ENCODE measurements at places on chromosomes 11 and 22.

DNA sequence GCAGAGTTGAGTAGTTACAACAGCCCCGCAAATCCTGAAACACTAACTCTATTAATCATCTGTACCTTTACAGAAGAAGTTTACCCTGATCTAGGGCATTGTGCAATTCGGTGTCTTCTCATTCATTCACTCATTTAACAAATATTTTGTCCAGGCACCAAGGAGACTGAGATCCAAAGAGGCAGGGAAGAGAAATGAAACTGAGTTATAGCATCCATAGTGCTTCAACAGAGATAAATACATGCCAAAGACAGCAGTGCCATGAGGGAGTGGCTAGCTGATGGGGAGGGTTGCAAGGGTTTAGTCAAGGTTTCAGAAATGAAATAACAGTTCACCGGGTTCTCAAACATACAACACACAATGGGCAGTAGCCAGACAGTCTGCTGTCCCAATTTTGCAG lies 40.2 kb upstream of the MTNR1B start:
- DNase-seq, result no peak

GRCh38 chr11:19472679-19473078 lies 231.9 kb upstream of the E2F8 start:
- DNase-seq, result no peak

DNA sequence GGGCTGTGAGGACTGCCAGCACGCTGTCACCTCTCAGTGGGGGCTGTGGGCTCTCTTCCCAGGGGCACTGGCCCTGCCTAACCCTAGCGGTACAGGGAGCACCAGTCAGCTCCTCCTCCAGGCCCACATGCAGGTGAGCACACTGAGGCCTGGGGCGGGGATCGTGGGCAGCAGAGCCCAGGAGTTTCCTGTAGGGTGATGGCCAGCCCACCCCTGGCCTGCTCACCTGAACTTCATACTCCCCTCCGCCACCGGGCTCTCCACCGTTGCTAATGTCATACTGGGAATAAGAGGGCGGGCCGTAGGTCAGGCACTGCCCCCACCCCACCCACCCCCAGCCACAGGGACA lies 10.0 kb upstream of the TREH start:
- DNase-seq, result no peak

DNA sequence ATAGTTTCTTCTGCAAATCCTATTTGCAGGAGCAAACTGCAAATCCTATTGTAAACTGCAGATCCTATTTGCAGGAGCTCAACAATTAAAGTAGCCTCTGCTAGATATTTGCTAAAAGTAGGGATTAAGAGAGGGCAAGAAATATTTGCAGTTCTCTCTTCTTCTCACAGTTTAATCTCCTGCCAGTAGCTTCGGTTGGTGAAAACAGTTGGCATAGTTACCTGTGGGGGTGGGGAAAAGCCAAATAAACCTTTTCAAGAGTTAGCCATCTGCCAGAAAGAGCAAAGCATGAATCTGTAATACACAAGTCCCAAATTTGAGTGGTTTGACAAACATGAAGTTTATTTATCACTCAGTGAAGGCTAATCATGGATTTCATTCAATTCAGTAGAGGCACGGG lies 942.5 kb downstream of the JRKL start:
- DNase-seq, result no peak

DNA sequence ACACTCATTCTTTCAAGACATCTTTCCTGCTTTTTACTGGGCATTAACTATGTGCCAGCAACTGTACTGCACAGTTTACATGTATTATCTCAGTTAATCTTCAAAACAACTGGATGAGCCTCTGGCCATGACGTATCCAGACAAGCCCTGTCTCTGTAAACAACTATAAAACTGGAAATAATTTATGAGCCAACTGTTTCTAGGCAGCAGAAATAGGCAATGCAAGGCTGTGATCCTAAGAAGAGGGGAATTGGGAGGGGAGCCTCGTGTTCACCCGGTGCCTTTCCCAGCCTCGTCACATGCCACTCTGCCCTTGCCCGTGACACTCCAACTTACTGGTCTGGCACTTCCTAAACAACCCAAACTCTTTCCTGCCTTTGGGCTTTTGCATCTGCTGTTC lies 82.8 kb downstream of the FBXO7 start:
- DNase-seq, result no peak

GRCh38 chr22:20486229-20486628 lies 9.4 kb downstream of the KLHL22 start:
- DNase-seq, result no peak

DNA sequence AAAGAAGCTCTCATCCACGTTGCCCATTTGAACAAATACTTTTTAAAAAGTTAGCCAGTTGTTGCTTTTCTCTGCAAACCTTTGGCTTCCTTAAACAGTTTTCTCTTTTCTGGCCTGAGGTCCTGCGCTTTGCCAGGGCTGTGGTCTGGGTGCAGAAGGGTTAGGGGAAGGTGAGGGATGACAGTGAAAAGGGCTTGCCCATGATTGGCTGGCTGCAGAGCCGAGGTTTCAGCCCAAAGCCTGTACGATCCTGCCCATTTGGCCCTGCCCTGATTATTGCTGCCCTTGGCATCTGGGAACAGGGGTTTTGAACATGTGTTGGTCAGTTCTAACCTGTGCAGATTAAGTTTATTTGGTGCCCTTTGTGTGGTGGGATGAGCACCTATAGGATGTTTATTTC lies 1.5 kb downstream of the INCENP start:
- no peak for DNase-seq

DNA sequence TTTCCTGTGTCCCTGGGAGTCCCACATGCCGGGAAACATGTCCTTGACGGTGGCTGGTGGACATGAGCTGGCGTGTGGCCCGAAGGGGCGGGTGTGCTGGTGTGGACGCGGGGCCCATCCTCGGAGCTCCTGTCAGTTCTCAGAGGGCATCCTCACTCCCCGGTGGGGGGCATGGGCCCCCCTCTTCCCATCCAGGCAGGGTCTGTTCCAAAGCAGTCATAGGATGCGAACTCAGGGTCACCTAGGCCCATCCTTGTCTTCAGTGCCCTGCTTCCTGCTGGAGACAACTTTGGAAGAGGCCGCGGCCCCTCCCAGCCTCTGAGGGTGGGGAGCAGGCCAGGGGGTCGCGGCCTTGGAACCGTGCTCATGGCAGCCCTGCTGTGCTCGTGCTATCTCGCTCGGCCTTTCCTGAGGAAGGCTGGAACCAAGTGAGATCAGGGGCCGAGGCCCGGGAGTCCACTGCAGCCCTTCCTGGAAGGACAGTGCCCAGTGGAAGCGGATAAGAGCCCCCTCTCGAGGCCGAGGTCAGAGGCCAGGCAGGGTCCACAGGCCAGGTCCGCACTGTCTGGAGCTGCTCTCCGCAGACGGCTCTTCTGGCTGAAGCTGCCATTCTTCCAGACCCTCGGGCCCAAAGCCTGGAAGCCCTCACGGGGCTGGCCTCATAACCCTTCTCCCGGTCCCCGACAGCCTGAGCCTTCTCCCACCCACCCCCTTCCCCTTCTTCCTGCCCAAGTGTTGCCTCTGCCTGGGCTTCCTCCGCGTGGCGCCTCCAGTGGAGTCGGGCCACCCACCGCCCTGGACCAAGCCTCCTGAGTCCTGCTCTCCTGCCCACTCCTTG lies 8.7 kb downstream of the GRK2 start:
- DNase-seq, result no peak

- peak; percentile 20 for DNase-seq
These were observed 29.0 kb upstream of the API5 start for GRCh38 chr11:43282607-43283440.

DNA sequence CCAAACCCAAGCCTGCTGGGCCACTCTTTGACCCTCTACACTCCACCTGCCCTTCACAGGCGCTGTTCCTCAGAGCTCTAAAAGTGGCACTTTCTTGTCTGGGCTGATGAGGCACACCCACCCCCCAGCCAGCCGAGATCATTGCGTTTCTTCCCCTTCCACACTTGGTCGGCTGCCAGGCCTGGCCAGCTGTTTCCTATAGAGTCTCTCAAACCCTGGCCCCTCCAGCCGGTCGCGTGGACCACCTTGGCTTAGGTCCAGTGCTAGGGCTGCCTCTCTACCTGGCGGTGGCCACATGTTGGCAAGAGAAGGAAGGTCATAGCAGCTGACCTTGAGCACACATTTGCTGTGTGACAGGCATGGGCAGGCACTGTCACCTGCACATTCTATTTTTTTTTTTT lies 60.6 kb downstream of the PPP6R2 start:
- no peak for DNase-seq

DNA sequence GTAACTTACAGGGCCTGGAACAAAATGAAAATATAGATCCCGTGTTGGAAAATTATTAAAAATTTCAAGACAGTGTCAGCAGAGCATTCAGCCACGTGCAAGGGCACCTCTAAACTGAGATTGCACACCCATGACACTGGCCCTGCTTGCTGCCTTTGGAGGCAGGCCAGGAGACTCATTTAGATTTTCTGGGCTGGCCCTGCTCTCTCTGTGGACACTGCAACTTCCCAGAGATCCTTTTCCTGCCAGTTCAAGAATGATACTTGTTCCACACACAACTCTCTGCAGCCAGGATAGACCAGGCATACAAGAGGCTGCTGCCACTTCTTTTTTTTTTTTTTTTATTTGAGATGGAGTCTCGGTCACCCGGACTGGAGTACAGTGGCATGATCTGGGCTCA lies 56.7 kb upstream of the PTPRJ start:
- DNase-seq, result no peak

DNA sequence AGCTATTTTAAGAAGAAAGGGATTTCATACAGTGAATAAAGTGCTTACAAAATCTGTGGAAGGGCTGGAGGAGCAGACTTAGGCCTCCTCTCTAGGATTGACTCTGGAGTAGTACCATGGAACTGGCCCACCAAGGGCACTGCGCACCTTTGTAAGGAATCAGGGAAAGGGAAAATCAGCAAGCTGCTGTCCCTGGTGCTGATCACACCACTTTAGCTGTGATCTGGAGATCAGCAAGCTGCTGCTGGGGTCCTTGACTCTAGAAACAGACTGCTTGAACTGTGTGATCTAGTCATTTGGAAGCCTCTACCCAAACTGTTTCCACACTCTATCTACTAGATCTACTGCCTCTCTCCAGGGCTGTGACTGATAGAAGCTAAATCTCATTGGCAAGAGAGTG lies 18.4 kb upstream of the TECTA start:
- DNase-seq, result no peak

- no peak for DNase-seq
These were observed 213.8 kb downstream of the DSCAML1 start for GRCh38 chr11:117583063-117583801.

DNA sequence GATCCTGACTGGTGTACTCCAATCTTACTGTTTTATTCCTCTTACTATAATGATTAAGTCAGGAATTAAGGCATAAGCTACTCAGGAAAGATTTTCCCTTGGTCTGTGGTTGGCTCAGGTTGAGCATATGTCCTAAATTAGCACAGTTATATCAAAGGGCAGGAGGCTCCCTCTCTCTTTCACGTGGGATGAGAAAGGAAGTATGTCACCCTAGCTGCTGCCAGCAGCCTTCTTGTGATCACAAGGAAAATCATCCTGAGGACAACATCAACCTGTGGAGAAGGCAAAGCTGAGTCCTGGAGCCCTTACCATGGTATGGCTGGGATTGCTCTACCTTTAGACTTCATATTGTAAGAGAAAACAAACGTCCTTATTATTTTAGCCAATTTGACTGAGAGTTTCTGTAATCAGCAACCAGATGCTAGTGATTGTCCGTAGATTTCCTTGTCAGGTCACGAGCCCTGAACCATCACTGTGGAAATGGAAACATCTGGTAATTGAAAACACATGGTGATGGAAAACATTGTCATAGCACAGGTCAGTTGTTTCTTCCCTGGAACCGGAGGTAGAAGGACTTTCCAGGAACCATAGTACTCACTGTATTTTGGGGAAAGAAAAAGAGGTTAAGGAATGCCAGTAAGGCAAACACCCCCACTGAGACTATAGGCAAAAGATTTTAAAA lies 40.6 kb upstream of the DEUP1 start:
- no peak for DNase-seq

- no peak for DNase-seq
These were observed 79.3 kb downstream of the MICAL2 start for GRCh38 chr11:12189543-12190235.

GRCh38 chr22:44147821-44148574 lies 32.7 kb upstream of the PARVG start:
- peak; percentile 33 for DNase-seq

GRCh38 chr11:72230764-72231365 lies 6.3 kb downstream of the INPPL1 start:
- no peak for DNase-seq

- DNase-seq, result no peak
These were observed 14.1 kb downstream of the TMEM123 start for GRCh38 chr11:102438311-102439062.

- no peak for DNase-seq
These were observed 30.8 kb upstream of the LRRC10B start for GRCh38 chr11:61477727-61478148.

- DNase-seq, result no peak
These were observed 39.7 kb downstream of the FAT3 start for GRCh38 chr11:92264350-92264749.

- DNase-seq, result no peak
These were observed 43.1 kb upstream of the LMO2 start for GRCh38 chr11:33935005-33935404.

DNA sequence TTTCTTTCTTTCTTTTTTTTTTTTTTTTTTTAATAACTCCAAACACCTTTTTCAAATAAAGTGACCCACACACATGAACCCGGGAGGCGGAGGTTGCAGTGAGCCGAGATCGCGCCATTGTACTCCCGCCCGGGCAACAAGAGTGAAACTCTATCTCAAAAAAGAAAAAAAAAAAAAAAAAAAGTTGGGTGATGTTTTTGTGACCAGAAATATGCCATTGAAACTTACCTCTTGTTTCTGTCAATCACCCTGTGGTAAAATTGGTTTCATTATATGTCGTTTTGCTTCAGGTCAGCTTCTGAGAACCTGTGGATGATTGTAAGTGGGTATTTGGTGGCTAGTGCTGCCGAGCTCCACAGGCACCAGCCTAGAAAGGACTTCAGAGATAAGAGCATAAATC lies 238.8 kb downstream of the TBC1D22A start:
- no peak for DNase-seq

DNA sequence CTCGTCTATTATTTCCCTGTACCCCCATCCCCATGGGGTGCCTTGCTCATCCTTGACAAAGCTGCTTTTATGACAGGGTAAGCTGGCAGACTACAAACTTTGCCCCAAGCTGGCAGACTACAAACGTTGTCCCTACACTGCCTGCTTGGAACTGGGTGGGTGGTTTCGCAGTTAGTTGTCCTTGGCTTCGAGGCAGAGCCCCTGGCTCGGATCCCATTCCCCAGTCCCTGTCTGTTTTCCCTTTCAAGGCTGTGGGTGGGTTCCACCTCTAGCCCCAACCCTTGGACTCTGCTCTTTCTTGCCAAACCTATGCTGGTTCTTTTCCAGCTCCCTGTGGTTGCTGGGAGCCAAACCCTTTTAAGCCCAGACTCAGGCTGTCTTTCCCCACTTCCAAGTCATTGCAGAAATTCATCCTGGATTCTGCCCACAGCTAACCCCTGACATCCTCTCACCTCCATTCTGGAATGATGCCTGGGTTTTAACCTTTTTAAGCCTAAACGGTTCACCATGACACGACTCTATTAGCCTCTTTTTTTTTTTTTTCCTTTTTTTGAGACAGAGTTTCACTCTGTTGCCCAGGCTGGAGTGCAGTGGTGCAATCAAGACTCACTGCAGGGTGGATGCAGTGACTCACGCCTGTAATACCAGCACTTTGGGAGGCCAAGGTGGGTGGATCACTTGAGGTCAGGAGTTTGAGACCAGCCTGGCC lies 9.2 kb upstream of the RBM14 start:
- DNase-seq, result no peak

- DNase-seq, result no peak
These were observed 21.8 kb upstream of the UPK3A start for GRCh38 chr22:45262931-45263462.

- no peak for DNase-seq
These were observed 6.0 kb downstream of the VSIG2 start for GRCh38 chr11:124745835-124746620.

Data from SW480 (cell line).